ENCODE measurements at places on chromosomes 7 and 10.

DNA sequence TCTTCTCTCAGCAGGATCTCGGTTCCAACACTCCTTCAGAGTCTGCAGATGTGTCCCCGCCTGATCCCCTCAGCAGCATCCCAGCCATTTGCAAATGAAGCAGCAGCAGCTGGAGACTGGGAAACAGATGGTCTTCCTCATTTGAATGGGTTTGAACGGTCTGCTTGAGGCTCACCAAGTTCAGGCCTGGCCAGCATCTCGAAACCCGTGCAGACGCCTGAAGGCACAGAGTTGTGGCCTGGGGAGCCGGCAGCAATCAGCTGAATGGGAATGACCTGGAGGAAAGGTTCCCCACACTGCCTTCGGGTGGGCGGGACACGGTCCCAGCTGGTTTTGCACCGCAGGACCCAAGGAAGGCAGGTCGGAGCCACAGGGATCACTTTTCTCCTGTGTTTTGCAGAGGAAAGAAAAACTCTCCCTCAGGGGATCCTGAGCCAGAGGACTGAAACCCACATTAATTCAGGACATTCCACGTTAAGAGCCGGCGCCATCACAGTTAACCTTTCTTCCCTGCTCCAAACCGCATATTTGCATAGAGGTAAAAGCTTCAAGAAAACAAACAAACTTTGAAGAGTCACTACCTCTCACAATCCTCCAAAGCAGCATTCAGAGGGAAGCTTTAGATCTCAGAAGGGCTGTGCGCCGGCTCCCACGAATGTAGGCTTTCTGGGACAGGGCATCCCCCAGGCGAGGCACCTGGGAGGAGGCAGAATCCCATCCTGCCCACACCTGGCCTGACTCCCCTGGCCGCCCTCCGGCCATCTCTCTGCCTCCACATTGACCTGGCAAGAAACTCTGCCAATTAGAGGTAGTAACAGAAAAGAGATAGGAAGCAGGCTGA lies 17.7 kb downstream of the FGFR2 start:
- peak; percentile 35 for DNase-seq

- no peak for DNase-seq
Measured at GRCh38 chr10:104429846-104430245, 76.2 kb downstream of the CFAP58 start.

DNA sequence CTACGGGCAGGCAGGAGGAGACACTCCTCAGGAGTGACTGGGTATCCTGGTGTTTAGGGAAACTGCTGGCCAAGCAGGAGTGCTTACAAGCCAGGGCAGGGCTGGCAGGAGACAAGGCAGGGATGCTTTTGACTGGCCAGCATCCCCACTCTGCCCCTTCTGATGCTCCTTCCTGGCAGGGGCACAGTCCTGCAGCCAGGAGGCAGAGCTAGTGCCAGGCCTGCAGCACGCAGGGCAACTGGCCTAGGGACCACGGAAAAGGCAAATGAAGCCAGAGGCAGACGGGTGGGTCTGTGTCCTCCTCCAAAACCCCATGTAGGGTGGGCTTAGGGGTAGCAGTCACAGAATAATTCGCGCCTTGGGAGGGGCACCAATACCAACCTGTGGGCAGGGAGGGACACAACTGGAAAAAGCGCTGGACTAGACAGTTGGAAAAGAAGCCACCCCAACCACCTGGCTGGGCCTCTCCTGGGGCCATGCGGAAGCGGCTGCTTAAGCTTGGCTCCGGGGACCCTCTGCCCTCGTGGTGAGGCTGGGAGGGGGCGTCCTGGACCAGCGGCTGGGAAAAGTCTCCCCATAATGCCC lies 4.8 kb downstream of the IMPDH1 start:
- no peak for DNase-seq

DNA sequence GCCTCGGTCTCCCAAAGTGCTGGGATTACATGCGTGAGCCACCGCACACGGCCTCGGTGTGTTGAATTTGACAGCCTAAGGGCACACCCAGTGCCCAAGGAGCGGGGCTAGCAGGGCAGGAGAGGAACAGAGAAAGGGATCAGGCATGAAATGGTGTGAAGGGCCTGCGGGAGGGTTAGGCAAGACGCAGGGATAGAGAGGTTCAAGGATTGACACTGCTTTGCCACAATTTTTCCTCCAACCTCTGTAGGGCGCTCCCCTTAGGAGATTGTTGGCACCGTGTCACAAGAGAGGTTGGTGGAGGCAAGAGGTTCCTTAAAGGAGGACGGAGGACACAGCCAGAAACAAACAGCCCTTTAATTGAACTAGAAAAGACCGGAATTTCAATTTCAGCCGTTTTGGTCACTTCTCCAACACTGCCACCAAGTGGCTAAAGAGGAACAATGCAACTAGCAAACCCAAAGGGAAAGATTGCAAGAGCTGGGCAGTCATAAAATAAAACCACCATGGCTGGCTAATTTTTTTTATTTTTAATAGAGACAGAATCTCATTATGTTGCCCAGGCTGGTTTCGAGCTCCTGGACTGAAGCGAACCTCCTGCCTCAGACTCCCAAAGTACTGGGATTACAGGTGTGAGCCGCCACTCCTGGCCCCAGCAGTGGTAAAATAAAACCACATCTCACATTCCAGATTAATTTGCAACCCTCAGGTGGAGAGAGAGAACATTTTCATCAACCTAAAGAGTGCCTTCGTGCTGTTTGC lies 6.9 kb upstream of the CREB3L2 start:
- DNase-seq: no peak

- DNase-seq: no peak
Measured at GRCh38 chr7:74092964-74093471, 9.4 kb downstream of the LIMK1 start.

GRCh38 chr10:3014968-3015367 lies 52.4 kb upstream of the PFKP start:
- no peak for DNase-seq

GRCh38 chr10:101453791-101454718 lies 100.1 kb downstream of the BTRC start:
- DNase-seq: no peak

GRCh38 chr7:140674356-140674800 lies 1.6 kb downstream of the ADCK2 start:
- DNase-seq: no peak

DNA sequence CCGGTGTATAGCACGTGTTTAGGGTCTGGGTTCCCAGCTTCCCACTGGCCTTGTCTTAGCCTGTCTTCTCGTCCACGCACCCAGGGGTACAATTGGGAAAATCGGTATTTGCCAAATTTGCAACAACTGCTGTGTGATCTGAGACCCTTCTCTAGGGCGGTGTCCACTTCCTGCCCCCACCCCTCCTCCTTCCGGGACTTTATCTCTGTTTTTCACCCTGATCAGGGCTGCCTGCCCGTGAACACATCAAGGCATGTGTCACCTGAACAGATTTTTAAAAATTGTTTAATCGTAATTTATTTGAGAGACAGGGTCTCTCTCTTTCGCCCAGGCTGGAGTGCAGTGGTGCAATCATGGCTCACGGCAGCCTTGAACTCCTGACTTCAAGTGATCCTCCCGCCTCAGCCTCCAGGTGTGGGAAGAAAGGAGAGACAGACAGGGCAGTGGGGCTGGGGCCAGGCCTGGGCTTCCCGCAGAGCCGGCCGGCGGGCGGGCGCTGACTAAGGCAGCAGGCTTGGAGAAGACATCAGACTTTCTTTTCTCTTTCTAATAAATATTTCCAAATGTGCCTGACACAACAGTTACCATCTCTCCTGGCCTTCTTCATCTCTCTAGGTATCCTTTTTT lies 27.5 kb downstream of the ELFN1 start:
- no peak for DNase-seq

GRCh38 chr7:158255156-158255555 lies 332.5 kb downstream of the PTPRN2 start:
- no peak for DNase-seq

DNA sequence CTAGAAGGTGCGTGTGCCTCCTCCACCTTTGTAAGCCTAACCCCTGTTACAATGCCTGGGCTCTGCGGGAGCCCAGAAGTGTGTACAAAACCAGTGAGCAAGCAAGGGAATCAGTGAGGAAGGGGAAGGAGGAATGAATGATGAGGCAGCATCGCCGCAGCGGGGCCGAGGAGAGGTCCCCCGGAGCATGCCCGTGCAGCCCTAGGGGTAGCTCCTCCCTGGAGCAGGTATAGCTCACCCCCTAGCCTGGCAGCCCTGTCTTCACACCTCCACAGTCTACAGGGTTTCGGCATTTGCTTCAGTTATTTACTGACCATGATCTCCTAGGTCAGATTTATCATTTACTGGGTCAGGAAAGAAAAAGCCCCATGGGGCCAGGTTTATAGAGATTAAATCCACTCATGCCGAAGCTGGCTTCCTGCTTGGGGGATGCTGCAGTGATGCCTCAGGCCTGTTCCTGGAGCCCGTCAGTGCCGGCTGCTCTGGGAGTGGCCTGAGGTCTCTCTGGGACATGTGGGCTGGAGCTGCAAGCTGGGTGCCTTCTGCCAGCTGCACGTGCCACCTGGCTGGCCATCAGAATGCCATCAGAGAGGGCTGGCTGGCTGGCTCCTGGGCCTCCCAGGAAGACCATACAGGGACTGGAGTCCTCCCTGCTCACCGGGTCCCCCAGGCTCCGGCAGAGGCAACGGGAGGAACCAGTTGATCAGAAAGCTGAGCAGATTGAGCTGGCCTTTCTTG lies 138.9 kb downstream of the GRK5 start:
- no peak for DNase-seq

DNA sequence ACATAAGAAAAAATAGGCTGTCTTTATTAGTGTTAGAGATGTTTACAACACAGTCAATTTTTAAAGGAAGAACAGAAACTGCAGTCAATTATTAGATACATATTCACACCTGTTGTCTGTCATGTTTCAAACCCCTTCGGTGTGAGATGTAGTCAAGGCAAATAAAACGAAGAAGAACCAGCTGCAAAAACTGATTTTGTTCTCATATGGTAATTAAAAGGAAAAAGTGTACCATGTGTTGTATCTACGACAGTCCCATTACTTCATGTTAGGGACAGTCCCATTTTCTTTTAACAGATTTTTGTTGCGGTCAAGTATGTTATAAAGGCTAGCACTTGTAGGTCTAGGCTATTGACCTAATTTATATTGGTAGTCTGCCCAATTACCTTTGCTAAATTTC lies 149.4 kb downstream of the LRRN3 start:
- DNase-seq: no peak

DNA sequence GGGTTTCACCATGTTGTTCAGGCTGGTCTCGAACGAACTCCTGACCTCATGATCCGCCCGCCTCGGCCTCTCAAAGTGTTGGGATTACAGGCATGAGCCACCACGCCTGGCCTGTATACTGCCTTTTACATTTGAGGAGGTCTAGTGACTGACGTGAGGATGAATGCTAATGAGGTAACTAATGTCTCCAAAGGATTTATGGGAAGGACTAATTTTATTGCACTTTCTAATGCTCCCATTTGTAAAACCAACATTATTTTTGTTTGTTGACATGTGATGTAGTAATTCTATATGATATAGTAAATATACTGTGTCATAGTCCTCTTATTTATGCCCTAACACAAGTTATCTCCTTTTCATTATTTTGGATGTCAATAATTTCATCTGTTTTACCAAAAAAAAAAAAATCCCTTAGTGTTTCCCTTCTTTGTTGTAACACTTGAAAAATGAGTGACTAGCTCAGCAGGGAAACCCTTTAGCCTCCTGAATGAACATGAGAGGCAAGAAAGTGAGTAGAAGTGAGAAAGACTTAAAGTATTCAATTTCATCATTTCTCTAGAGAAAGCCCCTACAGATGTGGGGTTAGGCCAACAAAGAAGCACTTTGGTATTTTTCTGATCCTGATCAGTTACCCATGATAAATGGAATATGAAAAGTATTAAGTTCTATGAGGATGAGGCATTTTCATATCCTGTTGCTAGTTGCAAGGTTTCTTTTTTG lies 596.9 kb upstream of the PCDH15 start:
- DNase-seq: no peak

- DNase-seq: no peak
Measured at GRCh38 chr7:13708670-13709069, 280.8 kb downstream of the ETV1 start.

GRCh38 chr10:74596713-74597112 lies 229.7 kb upstream of the KAT6B start:
- no peak for DNase-seq

DNA sequence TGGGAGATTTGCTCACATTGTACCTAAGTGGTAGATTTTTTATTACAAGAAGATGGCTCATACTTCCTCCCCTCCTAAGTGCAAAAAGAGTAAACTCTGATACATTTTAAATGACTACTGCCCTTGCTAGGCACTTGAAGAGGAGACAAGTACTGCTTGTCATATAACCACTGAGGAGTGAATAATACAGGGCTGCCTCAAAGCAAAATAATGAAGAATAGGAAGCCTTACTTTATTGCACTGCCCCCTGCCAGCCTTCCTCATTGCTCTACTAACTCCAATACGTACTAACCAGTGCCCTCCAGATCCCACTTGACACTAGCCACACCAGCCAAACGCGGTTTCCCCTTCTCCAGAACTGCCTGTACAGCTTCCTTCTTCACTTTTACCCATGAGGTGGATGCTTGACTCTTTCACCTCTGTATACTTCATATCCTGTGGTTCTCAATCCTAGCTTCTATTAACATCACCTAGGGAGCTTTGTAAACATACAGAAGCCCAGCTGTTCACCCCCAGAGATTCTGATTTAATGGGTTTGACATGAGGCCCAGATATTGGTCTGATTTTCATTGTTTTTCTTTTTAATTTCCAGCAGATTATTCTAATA lies 11.7 kb upstream of the MTERF1 start:
- no peak for DNase-seq

DNA sequence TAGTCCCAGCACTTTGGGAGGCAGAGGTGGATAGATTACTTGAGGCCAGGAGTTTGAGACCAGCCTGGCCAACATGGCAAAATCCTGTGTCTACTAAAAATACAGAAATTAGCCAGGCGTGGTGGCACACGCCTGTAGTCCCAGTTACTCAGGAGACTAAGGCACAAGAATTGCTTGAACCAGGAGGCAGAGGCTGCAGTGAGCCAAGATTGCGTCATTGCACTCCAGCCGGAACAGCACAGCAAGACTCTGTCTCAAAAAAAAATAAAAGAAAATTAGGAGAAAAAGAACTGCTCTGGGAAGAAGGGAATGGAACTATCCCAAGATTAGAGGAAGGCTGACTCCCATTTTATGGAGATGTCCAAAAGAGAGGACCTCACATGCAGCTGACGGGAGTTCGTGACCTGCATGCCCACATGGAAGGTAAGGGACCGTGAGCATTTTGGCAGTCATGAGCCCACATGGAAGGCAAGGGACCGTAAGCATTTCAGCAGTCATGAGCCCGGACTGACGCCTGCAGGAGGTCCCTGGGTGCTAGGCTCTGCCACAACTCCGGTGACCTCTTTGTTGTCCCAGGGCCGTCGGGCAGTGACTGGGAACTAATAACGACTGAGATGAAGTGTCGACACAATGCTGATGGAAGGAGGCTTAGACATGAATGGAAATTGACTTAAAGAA lies 18.6 kb upstream of the GTPBP4 start:
- no peak for DNase-seq

GRCh38 chr10:69786791-69787190 lies 14.9 kb upstream of the COL13A1 start:
- DNase-seq: no peak

DNA sequence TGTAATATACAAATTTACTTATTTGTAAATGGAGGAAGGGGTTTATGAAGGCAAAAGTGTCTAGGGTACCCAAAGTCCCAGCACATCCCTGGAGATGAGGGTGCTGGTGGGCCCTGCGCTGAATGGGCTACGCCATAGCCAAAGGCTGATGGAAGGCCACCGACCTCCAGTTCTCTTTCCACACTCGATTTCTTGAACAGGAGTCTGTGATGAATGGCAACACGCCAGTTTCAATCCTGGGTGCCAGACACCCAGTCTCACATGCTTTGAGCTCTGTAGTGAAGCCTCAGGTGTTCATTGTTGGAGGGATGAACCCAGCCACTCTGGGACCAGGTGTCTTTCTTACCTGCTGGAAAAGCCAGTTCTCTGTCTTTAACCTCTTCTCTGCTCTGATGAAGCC lies 752 bp downstream of the LRMDA start:
- DNase-seq: no peak

GRCh38 chr10:27986821-27987220 lies 12.1 kb downstream of the ODAD2 start:
- DNase-seq: no peak

Data from hippocampal formation (tissue), 2 donors.